ENCODE measurements at places on chromosomes 6 and 20.

DNA sequence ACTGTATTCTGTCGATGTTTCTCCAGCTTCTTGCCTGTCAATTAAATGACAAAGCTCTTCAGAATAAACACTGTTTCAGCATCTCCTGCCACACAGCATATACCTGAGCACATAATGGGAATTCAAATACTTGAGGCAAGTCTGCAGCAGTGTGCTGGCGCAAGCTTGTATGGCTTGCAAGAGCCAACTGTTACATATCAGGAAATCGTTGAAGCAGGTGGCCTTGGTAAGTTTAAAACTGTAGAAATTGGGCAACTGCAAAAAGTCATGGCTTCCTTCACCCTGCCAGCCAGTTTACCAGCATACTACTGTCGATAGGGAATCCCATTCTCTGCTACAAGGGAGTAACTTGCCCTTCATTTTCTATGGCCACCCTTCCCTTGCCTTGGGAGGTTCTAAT lies 23.0 kb downstream of the CPNE1 start:
- no peak for DNase-seq

DNA sequence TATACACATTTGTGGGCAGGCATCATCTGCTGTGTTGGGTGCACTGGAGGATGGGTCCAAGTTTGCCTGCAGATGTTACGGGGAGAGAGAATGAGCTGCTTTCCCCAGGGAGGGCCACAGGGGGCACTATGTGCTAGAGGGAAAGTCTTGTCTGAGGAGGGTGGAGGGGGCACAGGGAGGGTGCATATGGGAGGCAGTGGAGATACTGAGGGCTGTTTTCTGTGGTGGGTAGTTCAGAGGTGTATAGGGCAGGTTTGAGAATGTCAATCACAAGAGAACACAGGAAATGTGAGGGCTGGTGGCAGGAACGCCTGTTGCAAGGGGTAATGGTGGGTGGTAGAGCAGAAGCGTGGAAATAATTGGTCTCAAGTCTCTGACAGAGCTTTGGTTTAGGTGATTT lies 7.7 kb upstream of the PTPRA start:
- DNase-seq, result peak; percentile 41

- DNase-seq, result peak; percentile 33
These were observed 25.5 kb downstream of the GNAS start for GRCh38 chr20:58877976-58878360.

DNA sequence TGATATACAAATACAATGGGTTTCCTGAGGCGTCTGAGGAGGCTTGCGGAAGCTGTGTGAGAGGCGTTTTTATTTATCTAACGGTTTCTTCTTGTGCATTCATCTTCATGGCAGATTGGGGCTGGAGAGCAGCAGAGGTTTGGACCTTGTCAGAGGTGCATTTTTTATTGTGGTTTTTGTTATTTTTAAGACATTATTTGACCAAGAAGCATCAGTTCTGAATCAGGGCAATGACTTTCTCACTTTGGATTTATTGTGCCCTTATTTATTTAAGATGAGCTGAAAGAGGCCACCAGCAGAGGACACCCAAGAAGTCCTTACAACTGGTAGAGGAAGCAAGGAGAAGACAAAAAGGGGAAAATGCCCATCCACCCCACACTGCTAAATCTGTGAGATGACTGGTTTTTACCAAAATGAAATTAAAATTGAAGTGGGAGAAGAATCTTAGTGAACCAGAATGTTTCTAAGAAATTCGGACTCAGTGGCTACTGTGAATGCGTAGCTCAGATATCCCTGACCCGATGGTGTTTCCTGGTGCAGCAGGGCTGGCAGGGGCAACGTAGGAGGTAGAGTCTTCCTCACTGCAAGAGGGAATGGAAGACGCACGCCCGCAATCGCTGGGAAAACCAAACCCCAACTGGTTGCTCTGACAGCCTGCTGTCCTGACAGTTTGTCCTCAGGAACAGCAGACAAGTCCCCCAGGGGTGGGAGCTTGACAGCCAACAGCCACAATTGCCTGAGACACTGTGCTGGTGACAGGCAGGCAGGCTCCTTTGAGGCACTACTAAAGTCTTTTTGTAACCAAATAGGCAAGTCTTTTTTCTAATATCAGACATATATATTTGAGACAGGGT lies 14.2 kb downstream of the PRR18 start:
- DNase-seq, result no peak

- no peak for DNase-seq
These were observed 434.7 kb downstream of the BCKDHB start for GRCh38 chr6:80541181-80541580.

- DNase-seq, result no peak
These were observed 3.5 kb upstream of the UBE2V1 start for GRCh38 chr20:50116368-50116999.

DNA sequence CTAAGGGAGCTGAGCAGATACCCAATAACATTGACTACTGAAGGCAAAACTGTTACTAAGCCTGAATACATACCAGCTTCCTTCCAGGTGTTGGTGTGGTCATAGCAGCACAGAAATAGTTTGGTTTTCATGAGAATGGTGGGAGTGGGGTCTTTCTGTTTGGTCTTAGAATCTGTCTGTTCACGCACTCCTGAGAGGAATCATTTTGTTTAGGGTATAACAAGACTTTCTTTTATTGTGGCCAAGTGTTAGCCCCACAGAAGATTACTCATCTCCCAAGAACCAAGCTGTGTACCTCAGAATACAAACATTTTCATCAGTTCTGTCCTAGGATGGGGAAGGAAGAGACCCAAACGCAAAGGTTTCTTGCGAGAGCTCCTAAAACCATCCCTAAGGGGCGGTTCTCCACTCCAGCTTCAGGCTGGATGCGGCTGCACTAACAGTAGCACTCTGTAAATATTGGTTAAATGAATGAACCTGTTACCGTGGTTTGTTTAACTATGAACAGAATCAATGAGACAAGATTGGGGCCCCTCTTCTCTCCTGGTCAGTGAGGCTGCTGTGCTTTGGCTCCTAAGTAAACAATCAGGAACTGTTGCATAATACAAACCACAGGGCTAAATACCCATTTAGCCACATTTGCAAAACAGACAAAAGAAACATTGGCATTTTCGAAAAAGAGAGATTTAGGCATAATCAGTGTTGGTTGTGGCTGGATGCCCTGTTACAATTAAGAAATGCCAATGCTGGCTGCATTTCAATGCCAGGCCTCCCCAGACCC lies 44.9 kb downstream of the SNAP25 start:
- no peak for DNase-seq

GRCh38 chr6:169555971-169556617 lies 145.7 kb downstream of the WDR27 start:
- DNase-seq, result no peak

DNA sequence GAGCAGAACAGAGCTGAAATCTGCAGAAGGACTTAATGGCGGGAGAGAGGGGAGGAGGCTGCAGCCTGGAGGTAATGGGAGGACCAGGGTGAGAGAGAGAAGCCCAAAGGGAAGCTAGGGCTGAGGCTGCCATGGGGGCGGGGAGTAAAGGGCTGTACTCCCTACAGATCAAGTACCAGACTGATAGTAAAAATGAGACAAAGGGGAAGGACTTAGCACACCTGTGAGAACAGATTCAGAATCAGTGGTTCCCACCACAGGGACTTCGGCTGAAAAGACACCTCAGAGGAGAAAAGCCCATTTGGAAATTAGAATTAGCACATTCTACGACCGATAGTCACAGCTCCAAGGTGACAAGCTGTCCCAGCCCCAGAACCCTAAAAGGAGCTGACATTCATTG lies 6.4 kb upstream of the TBXT start:
- DNase-seq, result no peak

GRCh38 chr6:169445661-169446581 lies 192.3 kb upstream of the THBS2 start:
- no peak for DNase-seq

DNA sequence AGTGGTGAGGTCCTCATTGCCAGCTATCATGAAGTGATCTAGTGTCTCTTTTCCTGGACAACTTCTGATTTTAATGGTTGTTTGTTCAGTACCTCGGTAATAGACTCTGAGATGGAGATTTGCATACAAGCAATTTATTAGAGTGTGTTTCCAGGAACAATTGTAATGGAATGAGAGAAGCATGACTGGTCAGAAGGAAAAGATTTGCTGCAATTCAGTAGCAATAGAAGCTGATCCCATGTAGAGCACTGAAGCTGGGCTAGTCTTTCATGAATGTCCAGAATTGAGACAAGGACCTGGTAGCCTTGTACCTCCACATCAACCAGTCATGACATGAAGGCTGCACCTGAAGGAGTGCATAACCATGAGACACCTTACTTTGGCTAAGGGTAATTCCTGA lies 526.5 kb downstream of the NKAIN2 start:
- no peak for DNase-seq

DNA sequence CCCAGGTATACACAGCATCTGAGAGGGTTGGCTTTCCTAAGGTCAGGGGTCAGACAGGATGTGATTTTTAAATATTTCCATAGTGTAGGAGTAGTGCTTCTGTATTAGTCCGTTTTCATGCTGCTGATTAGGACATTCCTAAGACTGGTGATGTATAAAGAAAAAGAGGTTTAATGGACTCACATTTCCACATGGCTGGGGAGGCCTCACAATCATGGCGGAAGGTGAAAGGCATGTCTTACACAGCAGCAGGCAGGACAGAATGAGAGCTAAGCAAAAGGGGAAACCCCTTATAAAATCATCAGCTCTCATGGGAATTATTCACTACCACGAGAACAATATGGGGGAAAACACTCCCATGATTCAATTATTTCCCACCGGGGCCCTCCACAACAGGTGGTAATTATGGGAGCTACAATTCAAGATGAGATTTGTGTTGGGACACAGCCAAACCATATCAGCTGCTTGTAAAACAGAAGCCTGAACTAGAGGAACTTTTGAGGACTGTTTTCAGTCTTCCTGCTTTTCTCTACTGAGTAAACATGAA lies 91.0 kb upstream of the MEI4 start:
- DNase-seq, result no peak

GRCh38 chr6:167580619-167580911 lies 246.1 kb upstream of the AFDN start:
- no peak for DNase-seq

DNA sequence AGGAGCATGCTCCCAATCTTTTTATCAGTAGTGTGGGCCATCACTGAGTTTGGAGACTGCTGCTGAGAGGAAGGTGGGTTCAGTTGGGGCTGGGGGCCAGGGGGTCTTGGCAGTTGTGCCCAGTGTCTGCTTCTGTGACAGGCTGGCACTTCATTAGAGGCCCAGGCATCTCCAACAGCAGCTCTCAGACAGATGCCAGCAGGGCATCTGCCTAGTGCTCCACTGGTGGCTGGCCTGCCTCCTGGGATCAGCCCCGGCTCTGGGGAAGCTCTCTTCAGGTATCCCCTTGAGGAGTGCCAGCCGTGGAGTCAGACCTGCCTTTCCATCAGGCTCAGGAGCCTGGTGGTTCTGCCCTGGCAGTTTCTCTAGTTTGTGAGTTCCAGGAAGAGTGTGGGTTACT lies 77.3 kb downstream of the DTD1 start:
- no peak for DNase-seq

- no peak for DNase-seq
These were observed 165.7 kb downstream of the SMOC2 start for GRCh38 chr6:168606722-168607121.

DNA sequence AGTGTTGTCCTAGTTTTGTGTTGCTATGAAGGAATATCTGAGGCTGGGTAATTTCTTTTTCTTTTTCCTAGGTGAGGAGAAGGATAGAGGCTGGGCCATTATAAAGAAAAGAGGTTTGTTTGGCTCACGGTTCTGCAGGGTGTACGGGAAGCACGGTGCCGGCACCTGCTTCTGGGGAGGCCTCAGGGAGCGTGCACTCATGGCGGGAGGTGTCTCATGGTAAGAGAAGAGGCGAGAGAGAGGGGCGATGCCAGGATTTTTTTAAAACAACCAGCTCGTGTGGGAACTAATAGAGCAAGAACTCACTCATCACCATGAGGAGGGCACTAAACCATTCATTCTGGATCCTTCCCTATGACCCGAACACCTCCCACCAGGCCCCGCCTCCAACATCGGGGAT lies 14.2 kb upstream of the NPBWR2 start:
- no peak for DNase-seq

GRCh38 chr6:144423167-144423566 lies 138.0 kb downstream of the UTRN start:
- DNase-seq, result no peak

DNA sequence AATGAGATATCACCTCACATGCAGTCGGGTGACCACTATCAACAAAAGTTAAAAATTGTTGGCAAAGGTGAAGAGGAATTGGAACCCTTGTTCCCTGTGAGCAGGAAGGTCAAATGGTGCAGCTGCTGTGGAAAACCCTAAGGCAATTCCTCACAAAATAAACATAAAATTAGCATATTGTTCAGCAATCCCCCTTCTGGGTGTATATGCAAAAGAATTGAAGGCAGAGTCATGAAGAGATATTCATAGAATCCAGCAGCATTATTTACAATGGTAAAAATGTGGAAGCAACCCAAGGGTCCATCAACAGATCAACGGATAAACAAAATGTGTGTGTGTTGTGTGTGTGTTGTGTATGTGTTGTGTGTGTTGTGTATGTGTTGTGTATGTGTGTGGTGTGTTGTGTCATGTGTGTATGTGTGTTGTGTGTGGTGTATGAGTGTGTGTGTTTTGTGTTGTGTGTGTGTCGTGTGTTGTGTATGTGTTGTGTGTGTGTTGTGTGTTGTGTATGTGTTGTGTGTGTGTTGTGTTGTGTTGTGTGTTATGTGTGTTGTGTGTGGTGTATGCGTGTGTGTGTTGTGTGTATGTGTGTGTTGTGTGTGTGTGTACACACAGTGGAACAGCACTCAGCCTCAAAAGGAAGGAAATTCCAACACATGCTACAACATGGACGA lies 245.1 kb downstream of the ERMARD start:
- no peak for DNase-seq

- no peak for DNase-seq
These were observed 832.3 kb downstream of the C6orf118 start for GRCh38 chr6:164477101-164477500.

- no peak for DNase-seq
These were observed 408.4 kb downstream of the PLCB1 start for GRCh38 chr20:8540466-8540865.

DNA sequence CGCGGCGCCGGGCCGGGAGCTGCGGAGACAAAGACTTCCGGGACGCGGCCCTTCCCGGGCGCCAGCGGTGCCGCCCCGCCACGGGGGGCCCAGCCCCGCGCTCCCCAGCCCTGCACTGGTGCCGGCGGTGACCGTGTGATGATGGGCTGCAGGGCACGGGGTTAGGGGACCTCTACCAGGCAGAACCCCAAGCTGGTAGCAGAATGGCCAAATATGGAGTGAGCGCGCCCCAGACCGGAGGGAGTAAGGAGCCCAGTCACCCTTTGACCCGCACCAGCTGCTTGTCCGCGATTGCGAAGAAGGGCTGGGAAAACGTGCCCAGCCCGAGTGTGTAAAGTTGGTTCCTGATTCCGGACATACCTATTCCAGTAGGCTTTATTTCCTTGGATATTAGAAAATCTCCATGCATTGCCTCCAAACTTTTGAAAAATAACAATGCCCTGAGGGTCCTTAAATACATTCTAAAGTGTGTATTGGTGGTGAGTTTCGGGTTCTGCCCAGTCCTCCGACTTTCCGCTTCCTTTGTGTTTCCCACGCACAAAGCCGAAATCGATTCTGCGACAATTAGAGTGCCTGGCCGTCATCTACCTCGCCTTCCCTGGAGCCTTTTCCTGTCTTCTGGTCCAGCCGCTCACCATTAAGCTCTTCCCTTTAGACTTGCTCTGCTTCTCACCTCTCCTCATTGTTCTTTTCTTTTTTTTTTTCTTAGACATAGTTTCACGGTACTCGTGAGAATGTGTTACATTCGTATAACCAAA lies 1.1 kb downstream of the ABRACL start:
- no peak for DNase-seq
